ENCODE measurements at places on chromosomes 11 and 22. TPM values are rescaled to one million over a fixed set of nuclear protein-coding genes. Genes with fewer than 3 reads are reported as not detected.

TRIM3 gene
- total RNA-seq = 30.3 TPM

FREY1 gene
- total RNA-seq = 0.88 TPM

FBLN1 gene
- 0.13 TPM for total RNA-seq

CRYBA4 gene
- total RNA-seq = not detected

FXYD6 gene
- total RNA-seq = 0.26 TPM

UPK3A gene
- not detected for total RNA-seq

OR52E8 gene
- total RNA-seq = not detected

TUBA8 gene
- total RNA-seq = 7.3 TPM

FAM227A gene
- total RNA-seq = 0.46 TPM

C22orf31 gene
- total RNA-seq = not detected

OR8D4 gene
- total RNA-seq = 0.04 TPM

CHADL gene
- total RNA-seq = 0.74 TPM

DRD4 gene
- total RNA-seq = not detected

PRR33 gene
- not detected for total RNA-seq

RFPL3 gene
- total RNA-seq = not detected

IL18 gene
- total RNA-seq = 0.99 TPM

CALCB gene
- 0.07 TPM for total RNA-seq

MUC6 gene
- not detected for total RNA-seq

OR1S2 gene
- total RNA-seq = not detected

CRACR2B gene
- total RNA-seq = 4.3 TPM

F2 gene
- 0.14 TPM for total RNA-seq

LRRN4CL gene
- under 0.01 TPM for total RNA-seq

SCN4B gene
- 0.21 TPM for total RNA-seq

TRIM48 gene
- not detected for total RNA-seq

MS4A4E gene
- total RNA-seq = not detected

ARHGAP20 gene
- total RNA-seq = 1.8 TPM

DBX1 gene
- not detected for total RNA-seq

RIMBP3B gene
- under 0.01 TPM for total RNA-seq

MPPED2 gene
- not detected for total RNA-seq

POLD3 gene
- 11.7 TPM for total RNA-seq

CABP4 gene
- total RNA-seq = 0.33 TPM

SNX19 gene
- 31.7 TPM for total RNA-seq

APOL3 gene
- 59.1 TPM for total RNA-seq

FOLH1 gene
- total RNA-seq = not detected

CELF1 gene
- 75.9 TPM for total RNA-seq

CYB5R2 gene
- total RNA-seq = 5.3 TPM

SLC25A18 gene
- total RNA-seq = not detected

TRPC6 gene
- total RNA-seq = 0.04 TPM

SCGB1D2 gene
- total RNA-seq = not detected

SLC43A3 gene
- 48.0 TPM for total RNA-seq

RAG2 gene
- total RNA-seq = not detected

SLC6A5 gene
- not detected for total RNA-seq

C11orf86 gene
- not detected for total RNA-seq

PDE2A gene
- 25.3 TPM for total RNA-seq

USH1C gene
- not detected for total RNA-seq

GNAZ gene
- total RNA-seq = 1.1 TPM

GLYATL2 gene
- not detected for total RNA-seq

EIF3F gene
- 354 TPM for total RNA-seq

KRTAP5-9 gene
- not detected for total RNA-seq

TMEM132A gene
- 55.7 TPM for total RNA-seq

Measured in pulmonary artery endothelial cell (primary cell).